Sigmoid colon (tissue), 7 donors: ENCODE measurements at places on chromosomes 4 and X. TPM values are rescaled to one million over a fixed set of nuclear protein-coding genes. Genes with fewer than 3 reads are reported as not detected.

The ADH7 gene
- not detected for total RNA-seq

The FGF13 gene
- total RNA-seq, result 12.2 TPM

The MTCP1 gene
- 3.9 TPM for total RNA-seq

DNA sequence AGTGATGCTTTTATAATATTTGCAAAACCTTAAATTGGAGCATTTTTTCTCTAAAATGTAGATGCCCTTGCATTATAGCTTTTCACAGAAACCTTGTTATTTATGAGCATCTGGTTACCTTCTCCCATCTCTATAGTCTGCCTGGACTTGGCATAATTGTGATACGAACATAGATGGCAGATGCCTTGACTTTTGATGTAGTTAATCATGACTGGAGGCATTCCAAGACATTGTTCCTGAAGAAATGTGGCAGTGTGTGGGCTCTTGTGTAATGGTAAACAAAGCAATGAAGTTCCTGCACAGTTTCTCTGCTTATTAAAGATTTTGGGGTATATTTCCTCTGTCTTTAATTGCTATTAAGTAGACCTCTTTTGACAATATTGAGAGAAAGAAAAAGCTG lies 500.1 kb downstream of the PCDH19 start:
- no peak for DNase-seq

GRCh38 chrX:68827256-68827655 lies 1.6 kb upstream of the EFNB1 start:
- DNase-seq, result peak; percentile 46

DNA sequence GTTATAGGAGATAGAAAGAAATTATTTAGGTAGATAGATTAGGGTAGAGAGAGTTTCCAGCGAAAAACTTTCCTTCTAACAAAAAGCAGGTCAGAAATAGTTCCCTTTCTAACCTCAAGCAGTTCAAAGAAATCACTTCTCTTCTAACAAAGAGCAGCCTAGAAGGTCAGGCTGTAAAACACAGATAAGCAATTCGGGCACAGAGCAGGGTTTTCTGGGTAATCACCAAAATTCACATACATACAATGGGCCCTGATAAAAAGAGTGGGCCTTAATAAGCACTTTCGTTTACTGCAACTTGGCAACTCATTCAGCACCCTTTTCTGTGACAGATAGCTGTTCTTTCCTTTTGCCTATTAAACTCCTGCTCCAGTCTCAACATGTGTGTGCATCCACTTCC lies 13.4 kb upstream of the NAF1 start:
- DNase-seq, result no peak

GRCh38 chrX:153494541-153495361 lies at the start of gene BGN:
Gene BGN, plus strand, starts transcription at chrX:153494980. Its CDS starts 9,652 bp downstream, at chrX:153504632.
- no peak for DNase-seq

- no peak for DNase-seq
Measured at GRCh38 chr4:47486231-47486673, 1.2 kb downstream of the ATP10D start.

DNA sequence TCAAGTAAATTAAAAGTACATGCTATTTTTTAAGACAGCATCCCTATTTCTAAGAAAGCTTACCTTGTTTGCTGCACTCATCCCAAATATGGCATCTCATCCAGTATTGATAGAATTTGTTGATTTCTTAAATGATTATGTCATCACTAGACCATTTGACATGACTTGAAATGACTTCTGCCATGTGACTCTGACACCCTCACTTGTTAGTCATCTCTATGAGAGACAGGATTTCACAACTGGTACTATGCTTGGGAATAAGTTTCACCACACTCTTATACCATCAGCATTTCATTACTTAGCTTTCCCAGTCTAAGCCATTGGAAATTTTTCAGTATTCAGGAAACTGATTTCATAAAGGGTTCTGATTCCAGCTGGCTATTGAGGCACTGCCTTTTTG lies 55.3 kb downstream of the TMPRSS11F start:
- DNase-seq, result no peak
